Foreskin fibroblast (primary cell): ENCODE measurements at places on chromosomes 7 and 10.

- no peak for DNase-seq
Observed at GRCh38 chr10:11483201-11484148, 128.0 kb downstream of the USP6NL start.

DNA sequence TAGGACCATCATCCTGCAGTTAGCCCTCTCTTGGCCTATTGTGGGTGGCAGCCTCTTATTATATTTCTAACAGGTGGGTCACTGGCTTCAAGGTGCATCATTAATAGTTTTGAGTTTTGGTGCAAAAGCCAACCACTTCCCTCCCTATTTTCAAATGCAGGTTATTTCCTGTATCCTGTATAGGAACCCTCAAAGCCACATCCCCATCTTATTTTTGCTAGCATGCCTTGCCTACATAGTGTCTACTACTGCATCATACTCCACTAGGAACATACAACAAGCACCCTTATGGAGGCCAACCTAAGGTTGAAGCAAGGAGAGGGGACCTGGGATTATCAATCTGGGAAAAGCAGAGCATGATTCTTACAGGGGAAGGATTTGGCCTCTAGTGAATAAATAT, 264.4 kb downstream of the BBS9 start:
- DNase-seq = no peak

DNA sequence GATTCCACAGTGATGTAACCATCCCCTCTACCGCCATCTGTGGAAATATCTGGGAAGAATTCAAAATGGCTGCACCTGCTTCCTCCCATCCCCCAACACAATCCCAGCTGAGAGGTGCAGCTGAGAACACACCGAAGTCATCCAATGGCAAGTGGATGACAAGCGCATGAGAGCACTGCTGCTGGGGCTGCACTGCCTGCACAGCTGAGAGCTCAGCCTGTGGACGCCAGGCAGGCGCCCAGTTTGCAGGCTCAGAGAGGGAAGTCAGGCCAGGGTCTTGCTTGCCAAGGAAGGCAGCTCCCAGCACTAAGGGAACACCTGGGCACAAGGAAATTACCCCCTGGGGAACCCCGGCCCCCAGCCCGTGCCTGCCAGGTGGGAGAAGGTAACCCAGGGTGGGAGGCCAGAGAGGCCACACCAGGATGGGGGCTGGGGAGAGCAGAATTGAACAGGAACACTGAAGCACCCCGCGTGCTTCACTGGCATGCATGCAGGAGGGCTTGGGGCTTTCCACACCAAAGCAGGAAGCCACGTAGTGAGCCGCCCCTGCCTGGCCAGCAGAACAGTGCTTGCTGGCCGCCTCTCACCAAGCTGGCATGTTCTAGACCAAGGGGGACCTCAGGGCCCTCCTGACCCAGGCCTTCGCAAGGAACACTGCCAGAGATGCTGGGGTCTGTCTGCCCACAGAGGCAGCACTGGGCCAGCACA, 46.2 kb downstream of the FAM53B start:
- DNase-seq = peak; percentile 43

GRCh38 chr7:1537535-1538412, 7.3 kb downstream of the MAFK start:
- peak; percentile 91 for DNase-seq

DNA sequence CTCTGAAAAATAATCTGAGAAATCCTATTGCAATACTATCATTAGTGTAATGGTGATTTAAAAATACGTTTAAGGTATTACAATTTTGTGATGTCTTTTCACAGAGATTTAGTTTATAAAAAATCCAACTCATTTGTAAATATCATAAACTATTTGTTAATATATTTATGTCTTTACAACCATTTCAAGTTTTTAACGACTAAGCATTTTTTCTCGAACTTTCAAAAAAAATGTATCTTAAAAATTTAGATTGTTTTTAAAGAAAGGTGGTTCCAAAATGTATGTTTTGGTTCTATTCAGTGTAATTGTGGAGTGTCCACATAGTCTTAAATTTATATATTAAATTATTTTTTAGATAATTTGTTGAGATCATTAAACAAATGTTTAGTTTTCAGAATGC, 134.2 kb upstream of the TEX47 start:
- no peak for DNase-seq

GRCh38 chr7:26307226-26307625, 15.6 kb downstream of the SNX10 start:
- peak; percentile 4 for DNase-seq

DNA sequence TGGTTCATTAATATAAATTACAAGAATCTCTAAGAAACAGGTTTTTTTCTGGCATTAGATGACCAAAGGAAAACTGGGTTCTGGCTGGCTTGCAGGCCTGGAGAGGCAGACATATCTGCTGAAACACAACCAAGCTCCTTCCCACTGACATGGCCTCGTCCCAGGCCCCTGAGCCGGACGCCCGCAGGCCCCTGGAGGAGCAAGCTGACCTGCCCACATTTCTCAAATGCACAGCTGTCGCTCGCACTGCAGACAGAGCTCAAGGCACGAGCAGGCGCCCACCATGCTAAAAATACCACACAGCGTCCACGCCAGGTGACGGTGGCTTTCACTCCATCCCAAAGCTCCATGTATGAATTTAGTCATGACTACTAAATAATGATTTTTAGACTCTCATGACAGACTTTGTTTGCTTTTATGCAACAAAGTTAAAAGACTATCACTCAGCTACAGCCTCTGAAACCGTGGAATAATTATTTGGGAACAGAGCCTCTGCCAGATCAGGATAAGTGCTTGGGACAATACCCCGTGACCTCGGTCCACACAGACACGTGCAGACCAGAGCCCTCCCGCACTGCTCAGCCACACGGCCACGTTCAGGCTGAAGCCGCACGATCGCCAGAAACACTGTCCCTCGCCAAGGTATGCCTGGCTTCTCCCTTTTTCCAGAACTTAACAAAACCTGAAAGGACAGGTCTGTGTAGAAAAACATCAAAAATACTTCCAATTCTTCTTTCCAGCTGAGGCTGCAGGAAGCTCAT, 71.1 kb downstream of the DIP2C start:
- DNase-seq = no peak

GRCh38 chr7:151865070-151865670, 11.7 kb downstream of the PRKAG2 start:
- no peak for DNase-seq

GRCh38 chr10:74973741-74974392, 137.6 kb upstream of the SAMD8 start:
- no peak for DNase-seq
